PC-9 (cell line): ENCODE measurements at places on chromosomes 2 and 18. TPM values are rescaled to one million over a fixed set of nuclear protein-coding genes. Genes with fewer than 3 reads are reported as not detected.

NAT8 gene
- total RNA-seq = not detected in 2 replicates

FAHD2A gene
- 23.0 and 28.7 TPM in 2 replicates for total RNA-seq

FIGN gene
- total RNA-seq = 3.1 and 7.4 TPM in 2 replicates

SUCLG1 gene
- 42.1 and 59.5 TPM in 2 replicates for total RNA-seq

VWA3B gene
- total RNA-seq = not detected in 2 replicates

CCDC102B gene
- total RNA-seq = 1.9 and 2.3 TPM in 2 replicates

MPV17 gene
- total RNA-seq = 42.2 and 47.5 TPM in 2 replicates

GPR45 gene
- total RNA-seq = not detected in 2 replicates

ECEL1 gene
- not detected in 2 replicates for total RNA-seq

LRRC30 gene
- not detected in 2 replicates for total RNA-seq

DNA sequence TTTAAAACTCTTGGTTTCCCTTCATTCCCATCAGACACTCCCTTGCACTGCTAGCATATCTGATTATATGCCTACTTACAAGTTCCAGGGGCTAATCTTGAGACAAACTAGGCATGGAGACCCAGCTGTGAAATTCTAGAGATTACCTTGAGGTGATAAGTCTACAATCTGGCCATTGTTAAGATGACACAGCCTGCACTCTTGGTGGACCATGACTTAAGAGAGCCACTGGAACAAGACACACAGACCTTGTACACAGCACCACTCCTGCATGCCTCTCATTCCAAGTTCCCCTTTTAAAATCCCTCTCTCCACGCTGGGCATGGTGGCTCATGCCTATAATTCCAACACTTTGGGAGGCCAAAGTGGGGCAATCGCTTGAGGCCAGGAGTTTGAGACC lies 387.2 kb upstream of the DCC start:
- no peak for DNase-seq

DNA sequence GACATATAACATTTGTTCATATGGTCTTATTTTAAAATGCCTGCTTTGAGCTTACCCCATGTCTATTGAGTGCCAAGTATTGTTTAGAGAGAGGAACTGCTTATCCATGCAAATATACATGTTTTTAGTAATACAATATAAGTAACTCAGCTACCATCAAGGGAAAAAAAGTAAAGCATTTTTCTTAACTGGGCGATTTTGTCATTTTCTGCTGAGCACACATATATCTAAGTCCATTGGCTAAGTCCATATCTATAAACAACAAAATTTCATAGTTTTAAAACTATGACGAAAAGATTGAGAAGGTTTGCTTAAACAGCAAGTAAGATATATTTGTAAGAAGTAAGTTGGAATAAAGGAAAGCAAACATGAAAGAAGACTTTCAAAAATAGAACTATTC lies 82.7 kb downstream of the CALCRL start:
- no peak for DNase-seq

- DNase-seq = no peak
Observed at GRCh38 chr2:109230941-109231420, 102.0 kb downstream of the SH3RF3 start.

GRCh38 chr2:235330775-235331451 lies 162.9 kb upstream of the AGAP1 start:
- peak; percentile 83 for DNase-seq

- no peak for DNase-seq
Observed at GRCh38 chr2:215015421-215015820, 123.0 kb downstream of the ABCA12 start.

GRCh38 chr2:134988994-134989605 lies 58.1 kb downstream of the MAP3K19 start:
- no peak for DNase-seq

- DNase-seq = no peak
Observed at GRCh38 chr18:50642439-50642838, 82.6 kb downstream of the MAPK4 start.

- DNase-seq = peak; percentile 57
Observed at GRCh38 chr18:44826418-44827259, 146.0 kb downstream of the SETBP1 start.

GRCh38 chr18:12281861-12282260 lies 26.2 kb upstream of the TUBB6 start:
- DNase-seq = no peak

DNA sequence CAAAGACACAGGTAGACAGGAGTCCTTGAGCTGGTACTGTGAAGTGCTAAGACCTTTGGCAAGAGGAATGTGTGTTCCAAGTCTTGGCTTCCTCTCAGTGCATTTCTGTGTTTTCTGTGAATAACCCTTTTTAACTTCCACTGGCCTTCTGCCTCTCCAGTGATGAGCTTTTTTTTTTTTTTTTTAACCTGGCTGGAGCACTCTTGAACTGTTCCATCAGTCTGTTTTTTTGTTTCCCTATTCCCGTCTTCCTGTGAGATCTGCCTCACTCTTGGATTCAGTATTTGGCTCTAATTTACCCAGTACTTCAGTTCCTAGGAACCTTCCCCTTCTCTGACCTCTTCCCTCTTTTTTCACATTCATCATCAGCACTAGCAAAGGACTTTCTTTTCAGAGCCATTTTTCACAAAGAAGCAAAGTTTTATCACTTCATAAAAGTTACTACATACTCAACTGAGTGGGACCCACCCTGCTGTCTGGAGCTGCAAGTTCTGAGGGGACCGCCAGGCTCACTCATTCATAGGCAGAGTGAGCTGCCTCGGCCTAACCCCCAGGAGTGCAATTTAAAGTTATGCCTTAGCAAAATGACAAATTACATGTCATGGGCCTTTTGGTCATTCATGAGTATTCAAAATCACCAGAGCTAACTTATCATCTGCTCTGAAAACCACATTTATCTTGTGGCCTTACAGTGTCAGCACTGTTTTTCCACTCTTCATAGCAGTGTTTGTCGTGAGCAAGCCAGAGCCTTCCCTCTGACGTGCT lies 126.9 kb upstream of the DAPL1 start:
- DNase-seq = no peak

DNA sequence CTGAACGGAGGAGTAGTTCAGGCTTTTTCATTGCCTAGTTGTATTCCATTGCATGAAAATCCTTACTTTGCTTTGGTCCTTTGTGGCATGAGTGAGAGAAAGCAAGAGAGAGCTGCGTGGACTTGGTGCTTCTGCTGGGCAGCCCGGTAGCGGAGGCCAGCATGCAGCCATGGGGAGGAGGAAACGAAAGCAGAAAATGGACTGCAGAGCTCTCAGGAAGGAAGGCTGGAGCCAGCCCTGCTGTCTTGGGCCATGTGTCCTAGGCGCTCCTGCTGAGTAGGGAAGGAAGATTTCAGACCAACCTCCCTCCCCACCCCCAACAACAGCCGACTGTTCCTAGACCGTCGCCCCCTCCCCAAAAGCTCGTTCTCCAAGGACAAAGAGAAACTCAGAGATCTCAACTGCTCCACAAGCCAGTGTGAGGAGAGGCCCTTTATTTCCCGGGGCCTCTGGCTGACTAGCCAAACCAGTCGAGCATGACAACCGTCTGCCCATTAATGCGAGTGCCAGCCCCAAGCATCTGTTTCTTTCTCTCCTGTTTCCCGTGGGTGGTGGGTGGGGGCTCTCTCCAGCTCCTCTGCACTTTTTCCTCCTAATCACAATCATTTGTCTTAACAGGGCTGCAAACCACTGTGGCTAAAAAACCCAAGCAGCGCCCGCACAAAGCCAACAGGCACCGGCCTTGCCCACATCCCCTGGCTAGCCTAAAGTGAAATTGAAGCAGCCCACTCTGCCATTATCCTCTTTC lies 66.8 kb upstream of the FZD7 start:
- peak; percentile 20 for DNase-seq

DNA sequence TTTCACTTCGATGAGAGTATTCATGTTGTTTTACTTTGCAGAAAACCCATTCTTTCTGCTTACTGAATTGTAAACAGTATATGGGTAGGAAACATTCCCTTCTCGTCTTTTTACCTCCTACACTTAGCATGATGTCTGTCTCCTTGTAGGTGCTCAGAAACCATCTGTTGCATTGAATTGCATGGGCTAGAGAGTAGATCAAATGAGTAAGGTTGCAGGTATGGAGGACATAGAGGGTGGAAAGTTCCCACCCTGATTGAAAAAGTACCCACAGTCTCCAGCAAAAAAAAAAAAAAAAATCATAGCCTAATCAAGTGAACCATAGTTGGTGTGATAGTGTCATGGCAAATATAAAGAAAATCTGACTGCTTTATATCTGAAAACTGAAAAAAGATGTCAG lies 1.7 kb downstream of the CYTIP start:
- DNase-seq = no peak

DNA sequence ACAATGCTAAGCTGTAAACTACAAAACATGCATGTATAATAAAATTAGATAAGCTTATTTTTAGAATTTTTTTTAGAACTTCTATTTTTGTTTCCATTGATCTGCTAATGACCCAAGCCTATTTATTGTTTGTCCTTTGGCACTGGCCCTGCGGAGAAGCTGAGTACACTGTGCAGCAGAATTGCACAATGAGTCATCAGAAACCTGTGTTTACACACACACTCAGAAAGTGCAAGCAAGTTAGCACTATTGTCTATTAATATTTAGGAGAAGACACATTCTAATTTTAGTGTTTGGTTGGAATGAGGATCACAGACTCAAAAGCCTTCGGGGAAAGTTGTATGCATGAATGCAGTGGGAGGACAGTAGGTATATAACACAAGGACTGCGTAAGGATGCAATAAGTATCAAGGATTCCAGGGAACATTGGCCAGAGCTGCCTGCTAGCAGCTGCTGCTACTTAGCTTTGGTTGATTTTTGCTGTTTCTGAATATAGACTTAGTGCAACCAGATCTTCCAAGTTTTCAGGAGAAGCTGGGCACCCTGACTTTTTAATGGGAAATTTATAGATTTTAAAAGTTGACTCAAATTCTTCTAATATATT lies 128.2 kb downstream of the KCNH7 start:
- no peak for DNase-seq

DNA sequence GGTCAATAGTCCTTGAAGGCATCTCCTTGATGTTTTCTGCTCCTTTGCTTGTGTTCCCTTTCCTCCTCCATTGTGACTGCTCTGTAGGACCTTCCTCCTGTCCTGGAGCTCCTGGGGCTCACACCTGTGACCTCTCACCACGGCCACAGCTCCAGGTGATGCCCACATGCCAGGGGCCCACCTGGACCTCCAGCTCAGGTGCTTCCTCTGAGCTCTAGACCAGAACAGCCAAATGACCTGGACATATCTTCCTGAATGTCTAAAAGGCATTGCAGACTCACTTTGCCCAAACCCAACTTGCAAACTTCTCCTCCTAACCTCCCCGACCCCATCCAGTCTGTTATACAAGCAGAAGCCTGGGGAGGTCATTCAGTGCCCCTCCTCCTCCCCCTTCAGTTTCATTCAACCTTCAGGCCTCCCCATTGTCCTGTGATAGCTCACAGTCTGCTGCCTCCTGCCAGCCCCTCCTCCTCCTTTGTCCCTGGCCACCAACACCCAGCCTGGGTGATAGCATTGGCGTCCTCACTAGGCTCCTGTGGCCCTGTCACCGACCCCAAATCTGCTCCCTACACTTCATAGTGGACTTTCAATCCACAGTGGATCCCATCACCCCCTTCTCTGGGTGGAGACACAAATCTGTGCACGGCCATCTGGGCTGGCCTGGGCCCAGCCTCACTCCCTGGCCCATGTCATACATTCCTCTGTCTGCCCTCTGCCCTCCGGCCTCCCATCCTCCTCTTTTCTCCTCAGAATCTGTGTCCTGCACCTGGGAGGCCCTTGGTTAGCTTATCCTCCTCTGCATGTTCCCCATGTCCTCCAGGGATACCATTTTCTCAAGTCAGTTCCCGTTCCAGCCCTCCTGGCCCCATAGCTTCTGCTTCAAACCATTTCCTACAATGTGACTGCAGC lies 310.4 kb upstream of the HDAC4 start:
- DNase-seq = no peak

DNA sequence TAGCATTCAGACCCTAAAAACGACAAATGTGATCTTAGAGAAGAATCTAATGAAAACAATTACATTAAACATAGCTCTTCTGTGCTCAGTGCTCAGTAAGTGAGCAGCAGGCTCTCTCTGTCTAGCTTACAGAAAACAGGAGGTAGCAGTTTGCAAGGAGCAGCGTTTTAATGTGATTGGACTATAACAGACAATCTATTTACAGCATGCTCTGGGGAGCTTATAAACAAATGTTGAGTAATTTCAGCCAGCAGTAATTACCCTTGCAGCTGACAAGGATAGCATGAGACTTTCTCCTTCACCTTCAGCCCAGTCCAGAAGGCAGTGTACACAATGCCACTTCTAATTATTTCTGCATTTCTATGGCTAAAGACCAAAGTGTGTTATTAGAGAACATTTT lies 270.4 kb downstream of the FIGN start:
- DNase-seq = no peak

DNA sequence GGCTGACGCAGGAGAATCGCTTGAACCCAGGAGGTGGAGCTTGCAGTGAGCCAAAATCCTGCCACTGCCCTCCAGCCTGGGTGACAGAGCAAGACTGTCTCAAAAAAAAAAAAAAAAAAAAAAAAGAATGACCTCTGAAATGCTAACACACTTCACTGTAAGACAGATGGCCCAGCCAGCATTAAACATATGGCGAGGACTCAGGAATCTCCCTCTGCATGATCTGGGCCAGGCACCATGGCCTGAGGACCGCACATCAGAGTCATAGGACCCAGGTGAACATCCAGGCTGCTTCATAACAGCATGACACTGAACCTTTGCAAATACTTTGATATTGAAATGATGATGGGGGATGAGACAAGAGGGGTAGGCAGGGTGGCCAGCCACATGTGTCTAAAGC lies 56.1 kb upstream of the DNMT3A start:
- no peak for DNase-seq

DNA sequence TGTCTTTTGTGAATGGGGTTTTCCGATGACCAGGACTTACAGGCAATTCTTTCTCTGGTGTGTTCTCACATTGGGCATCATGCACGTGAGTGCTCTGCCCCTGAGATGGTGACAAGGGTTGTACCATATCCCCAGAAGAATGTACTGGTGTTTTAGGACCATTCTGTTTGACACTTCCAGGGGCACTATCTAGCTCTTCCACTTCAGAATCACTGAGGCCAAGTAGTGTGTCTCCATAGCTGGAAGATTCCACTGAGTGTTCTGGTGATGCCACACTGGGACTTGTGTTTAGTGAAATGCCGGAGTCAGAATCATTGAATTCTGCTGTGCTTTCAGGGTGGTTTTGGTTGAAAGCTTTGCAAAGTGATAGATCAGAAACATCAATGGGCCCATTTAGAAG lies 18.7 kb downstream of the HNRNPA3 start:
- no peak for DNase-seq

DNA sequence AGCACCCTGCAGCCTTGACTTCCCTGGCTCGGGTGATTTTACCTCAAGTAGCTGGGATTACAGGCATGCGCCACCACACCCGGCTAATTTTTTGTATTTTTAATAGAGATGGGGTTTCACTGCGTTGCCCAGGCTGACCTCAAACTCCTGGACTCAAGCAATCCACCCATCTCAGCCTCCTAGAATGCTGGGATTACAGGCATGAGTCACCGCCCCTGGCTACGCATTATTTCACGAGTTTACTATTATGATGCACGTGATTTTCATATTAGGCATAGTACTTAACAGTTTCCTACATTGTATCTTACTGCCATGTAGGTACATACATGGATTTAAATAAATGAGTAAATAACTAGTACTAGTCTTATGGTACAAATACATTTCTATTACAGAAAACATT lies 4.4 kb downstream of the DYNC2LI1 start:
- no peak for DNase-seq
